ENCODE measurements at places on chromosomes 7 and 10.

- DNase-seq: no peak
Observed at GRCh38 chr10:84184517-84184916, 9.8 kb upstream of the CDHR1 start.

- no peak for DNase-seq
Observed at GRCh38 chr10:3874990-3875841, 90.2 kb upstream of the KLF6 start.

DNA sequence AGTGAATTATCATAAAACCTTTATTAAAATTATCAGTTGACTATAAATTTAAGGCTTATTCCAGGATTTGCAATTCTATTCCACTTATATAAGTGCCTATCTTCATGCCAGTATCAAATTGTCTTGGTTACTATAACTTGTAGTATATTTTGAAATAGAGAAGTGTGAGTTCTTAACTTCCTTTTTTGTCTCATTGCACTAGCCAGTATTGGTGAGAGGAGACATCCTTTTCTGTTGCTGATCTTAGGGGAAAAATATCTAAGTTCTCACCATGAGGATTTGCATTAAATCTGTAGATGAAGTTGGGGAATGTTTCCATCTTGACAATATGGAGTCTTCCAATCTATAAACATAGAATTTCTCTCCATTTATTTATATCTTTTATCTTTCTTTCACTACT is 104.2 kb upstream of the MKI67 start:
- DNase-seq: no peak

- DNase-seq: peak; percentile 84
Observed at GRCh38 chr10:103765981-103766380, 89.4 kb downstream of the SH3PXD2A start.

GRCh38 chr7:143929224-143929920 is 5.7 kb upstream of the OR2F2 start:
- DNase-seq: no peak

DNA sequence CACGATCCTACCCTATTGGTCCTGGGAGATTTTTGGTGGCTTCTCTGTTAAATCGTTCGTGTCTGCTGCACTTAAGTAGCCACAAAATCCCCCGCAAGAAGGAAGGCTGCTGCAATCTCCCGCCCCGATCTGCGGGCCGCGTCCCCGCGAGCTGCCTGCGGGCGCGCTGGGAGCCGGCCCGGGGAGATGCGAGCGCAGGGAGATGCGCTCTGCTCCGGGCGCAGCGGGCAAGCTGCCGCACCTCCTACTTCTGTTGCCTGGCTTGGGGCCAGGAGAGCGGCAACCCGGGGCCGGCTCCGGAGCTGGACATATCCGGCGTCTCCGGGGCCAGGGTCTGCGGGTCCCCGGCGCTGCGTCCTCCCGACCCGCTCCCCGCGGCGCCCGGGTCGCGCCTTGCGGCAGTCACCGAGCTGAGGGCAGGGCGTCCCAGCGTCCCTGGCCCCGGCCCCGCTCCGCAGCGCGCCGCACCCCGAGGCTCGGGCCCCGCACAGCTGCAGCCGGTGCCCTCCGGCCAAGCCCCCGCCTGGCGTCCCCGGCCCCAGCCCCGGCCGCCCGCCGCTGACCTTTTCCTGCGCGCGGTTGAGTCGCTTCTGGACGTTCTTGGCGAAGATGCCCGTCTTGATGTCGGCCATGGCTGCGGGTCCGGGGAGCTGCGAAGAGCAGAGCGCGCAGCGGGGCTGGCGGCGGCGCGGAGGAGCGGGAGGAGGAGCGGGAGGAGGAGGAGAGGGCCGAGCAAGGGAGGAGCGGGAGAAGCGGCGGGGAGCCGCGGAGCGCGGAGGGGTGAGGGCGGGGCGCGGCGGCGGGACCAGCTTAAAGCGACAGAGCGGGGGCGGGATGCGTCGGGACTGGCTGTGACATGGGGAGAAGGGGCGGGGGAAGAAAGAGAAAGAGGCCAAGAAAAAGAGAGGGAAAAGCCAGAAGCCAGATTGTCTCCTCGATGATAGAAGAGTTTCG is at the start of gene AMPH:
AMPH (minus strand) TSS at position 654 of the 954 bp plus-strand sequence; CDS start at position 632, 22 bp downstream.
- DNase-seq: no peak

DNA sequence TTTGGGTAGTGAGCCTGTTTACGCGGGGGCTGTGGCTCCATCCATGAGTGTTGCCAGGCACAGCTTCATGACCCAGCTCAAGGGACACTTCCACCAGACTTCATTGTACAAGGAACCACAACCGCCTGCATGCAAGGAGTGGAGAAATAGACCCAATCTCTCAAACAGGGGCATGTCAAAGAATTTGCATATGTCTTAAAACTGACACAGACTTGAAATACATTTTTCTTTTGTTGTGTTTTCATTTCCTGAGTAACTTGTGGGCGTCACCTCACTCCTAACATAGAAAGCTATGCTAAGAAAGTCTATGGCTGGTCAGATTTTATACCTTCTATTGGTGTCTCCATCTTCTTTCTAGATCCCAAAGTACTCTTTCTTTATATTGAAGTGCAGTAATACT is 266.2 kb upstream of the RNF32 start:
- no peak for DNase-seq

GRCh38 chr10:99450624-99451498 is 20.4 kb upstream of the GOT1 start:
- DNase-seq: no peak

DNA sequence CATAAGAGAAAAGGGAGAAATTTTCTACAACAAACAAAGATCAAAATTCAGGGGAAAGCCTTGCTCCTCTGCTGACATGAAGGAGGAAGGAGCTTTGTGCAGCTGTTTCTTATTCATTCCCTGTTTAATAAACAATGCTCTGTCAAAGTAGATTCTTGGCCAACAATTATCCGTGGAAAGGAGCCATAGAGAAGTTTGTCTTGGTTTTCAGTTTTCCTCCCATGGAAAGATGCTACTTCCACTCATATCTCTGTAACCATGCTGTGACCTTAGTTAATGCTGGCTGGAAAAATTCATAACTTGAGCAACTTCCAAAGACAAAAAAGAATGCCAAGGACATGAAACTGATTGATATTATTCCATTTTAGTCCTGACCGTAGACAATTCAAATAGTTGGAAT is 8.1 kb downstream of the DDC start:
- DNase-seq: no peak

GRCh38 chr7:47776335-47776734 is 171.9 kb downstream of the PKD1L1 start:
- DNase-seq: no peak

- DNase-seq: no peak
Observed at GRCh38 chr10:96541921-96542320, 28.2 kb upstream of the TLL2 start.

- DNase-seq: peak; percentile 27
Observed at GRCh38 chr7:151759591-151760042, 117.3 kb downstream of the PRKAG2 start.

DNA sequence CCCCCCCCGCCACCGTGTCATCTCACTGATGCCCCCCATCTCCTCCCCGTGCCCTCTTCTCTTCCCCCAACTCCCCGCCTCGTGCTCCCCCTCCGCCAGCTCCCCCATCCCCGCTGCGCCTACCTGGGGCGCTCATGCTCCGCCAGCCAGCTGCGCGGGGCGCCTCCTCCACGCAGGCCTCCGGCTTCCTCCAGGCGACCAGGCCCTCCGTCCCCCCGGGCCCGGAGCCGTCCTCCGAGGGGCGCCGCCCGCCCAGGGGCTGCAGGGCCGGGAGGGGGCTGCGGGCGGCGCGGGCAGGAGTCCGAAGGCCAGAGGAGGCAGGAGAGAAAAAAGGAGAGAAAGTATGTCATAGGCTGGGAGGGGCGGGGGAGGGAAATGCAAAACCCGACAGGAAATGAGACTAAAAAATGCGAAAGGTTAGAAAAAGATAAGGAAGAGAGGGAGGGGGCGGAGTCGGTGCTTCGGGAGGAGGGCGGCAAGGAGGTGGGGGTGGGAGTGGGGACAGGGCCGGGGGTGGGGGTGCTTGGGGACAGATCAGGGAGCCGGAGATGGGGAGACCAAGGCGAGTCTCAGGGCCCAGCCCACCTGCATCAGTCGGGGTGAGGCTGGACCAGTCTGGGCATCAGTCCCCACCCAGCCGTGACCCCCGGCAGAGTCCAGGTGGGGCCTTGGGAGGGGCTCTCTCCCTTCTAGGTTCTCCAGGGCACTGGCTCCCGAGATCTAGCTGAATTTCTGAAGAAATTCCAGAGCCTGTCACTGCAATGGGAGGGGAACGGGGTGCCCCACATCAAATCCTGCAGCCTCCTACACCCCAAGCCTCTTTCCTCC is at the start of gene CARD11:
CARD11 (minus strand) TSS at position 324 of the 828 bp plus-strand sequence. CDS start 85,361 bp downstream, outside the sequence.
- no peak for DNase-seq

- no peak for DNase-seq
Observed at GRCh38 chr7:95907337-95907736, 135.0 kb downstream of the DYNC1I1 start.

GRCh38 chr7:18288322-18289037 is 207.1 kb upstream of the HDAC9 start:
- no peak for DNase-seq

GRCh38 chr10:46536781-46537180 is 19.7 kb downstream of the GPRIN2 start:
- DNase-seq: no peak

DNA sequence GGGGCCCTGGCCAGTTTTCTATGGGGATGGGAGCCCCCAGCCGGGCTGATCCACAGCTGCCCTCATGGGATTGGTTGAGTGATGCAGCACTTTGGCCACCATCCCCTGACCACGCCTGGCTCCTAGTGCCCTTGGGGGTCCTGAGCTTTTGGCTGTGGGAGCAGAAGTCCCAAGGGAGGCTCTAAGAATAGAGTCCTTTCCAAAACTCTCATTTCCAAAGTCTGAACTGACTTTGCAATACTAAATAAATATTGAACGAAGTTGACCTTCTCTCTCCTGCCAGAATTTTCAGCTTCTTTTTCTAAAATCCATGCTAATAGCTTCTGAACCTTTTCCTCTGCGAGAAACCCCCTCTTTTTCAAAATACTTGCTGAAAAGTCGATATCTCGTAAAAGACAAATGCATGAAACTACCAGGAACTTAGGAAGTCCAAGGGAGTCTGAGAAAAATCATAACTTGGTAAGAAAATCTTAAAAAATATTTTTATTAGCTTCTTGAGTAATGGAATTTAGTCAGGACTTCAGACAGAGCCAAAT is 62.7 kb upstream of the IGFBP3 start:
- DNase-seq: no peak

- no peak for DNase-seq
Observed at GRCh38 chr7:43612599-43613589, 30.0 kb downstream of the STK17A start.

All from activated CD4-positive, CD25-positive, alpha-beta regulatory T cell (primary cell).